ENCODE measurements at places on chromosomes 3 and 15.

DNA sequence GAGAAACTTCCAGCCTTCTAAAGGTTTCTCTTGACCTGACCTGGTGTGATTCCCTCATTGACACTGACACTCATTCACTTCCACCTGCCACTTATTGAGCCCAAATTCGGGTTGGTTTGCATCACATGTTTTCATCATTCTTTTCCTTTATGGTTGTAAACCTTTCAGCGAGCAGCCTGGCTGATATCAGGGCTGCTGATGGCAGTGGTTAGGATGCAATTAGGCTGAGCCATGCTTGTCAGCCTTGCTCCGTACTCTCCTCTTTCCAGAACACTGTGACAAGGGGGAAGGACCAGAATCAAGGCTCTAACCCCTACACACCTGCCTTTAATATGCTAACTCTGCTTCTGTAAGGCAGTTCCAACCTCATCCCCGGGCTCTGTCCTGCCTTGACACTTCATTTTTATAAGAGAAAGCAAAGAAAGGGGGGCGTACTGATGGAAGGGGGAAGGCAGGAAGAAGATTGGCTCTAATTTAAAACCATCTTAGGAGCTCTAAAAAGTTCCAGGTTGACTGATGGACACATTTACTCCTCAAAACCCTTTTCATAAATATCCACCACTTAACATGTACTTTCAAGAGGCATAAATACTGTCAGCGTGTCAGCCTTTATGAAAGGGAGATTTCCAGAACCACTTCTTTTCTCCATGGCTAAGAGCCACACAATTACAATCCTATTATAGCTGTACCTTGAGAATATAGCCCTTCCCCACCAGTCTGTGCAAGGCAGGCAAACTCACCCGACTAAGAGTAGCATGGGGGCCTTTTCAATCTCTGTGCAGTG lies 5.7 kb downstream of the NMNAT3 start:
- no peak for DNase-seq

DNA sequence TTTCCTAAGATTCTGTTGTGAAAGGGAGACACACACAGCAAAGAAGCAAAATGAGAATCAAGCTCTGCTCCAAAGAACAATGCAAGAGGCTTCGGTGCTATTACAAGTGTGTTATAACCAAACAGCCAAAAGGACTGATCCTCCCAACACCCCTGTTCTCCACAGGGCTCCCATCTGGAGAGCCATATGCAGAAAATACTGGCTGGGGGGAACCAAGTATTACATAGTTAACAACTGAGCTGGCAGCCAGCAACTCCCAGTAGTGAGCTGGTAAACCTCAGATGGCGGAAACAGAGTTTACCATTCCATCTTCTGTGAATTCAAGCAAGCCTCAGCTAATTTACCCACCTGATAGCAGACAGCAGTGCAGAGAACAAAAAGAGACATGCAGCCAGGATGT lies 156.4 kb downstream of the NTRK3 start:
- DNase-seq = no peak

DNA sequence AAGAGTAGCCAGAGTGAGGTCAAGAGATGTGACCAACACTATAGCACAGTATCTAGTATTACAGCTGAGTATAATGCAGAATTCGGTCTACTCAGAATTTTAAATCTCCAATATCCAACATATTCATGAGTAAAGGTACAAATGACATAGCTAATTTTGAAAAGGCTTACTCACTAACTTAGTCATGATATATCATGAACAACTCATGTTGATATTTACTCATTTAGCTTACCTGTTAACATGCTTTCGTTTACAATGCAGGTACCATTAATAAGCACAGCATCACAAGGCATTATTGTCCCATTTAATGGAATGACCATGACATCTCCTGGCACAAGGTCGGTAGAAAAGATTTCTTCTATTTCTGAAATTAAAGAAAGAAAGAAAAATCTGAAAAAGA lies 36.9 kb downstream of the ATP13A3 start:
- DNase-seq = no peak

- no peak for DNase-seq
Measured at GRCh38 chr3:32432711-32433530, 41.3 kb downstream of the CMTM7 start.

DNA sequence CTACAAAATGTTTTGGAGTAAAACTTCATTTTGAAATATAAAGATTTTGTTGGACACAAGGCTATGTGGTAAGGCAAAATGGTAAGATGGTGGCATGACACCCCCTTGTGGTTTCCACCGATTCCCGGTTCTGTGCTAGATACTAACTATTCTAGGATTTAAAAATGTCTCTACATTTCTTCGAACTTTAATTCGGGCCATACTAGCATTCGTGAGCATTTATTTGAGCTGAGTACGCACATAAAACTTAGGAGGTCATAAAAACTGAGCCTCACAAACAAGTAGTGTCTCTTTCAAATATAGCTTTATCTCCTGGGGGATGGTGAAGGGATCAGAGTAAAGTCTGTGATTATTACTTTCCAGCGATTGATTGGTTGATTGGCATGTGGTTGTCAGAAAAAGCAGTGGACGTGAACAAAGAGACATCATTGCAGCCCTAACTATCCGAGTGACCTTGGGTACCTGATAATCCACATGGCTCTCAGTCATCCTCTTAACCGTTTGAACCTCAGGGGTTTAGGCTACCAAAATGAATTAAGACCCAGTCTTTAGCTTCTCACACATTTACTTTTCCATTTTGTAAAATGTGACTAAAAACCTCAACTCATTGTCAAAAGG lies 1.1 kb upstream of the ZNF639 start:
- peak; percentile 56 for DNase-seq

- no peak for DNase-seq
Measured at GRCh38 chr15:90388462-90389380, 679 bp downstream of the IQGAP1 start.

DNA sequence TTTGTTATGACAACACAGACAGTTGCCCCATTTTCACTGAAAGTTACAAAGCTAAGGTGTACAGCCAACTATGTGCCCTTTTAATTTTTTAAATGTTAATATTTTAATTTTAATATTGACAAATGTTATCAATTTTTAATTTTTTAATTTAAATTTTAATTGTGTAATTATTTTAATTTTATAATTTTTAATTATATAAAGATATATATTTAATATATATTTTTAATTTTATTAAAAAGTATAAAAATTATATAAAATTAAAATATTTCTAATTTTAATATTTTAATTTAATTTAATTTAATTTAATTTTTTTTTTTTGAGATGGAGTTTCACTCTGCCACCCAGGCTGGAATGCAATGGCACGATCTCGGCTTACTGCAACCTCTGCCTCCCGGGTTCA lies 52.1 kb upstream of the ATP11B start:
- no peak for DNase-seq

DNA sequence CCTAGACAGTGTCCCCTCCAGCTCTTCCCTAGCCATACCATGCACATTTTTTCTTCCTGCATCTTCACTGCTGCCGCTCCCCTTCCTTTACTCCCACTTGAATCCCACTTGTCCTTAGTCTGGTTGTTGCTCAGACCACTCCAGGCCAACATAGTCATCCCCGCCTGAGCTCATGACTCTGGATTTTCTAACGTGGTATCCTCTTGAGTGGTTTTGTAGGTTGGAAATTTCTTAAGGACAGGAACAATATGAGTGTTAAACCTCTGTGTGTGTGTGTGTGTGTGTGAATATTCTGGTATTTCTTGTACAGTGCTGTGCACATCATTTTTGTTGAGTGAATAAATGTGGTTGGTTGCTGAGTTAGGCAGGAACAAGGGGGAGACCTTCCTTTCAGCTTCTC lies 3.1 kb downstream of the BAHD1 start:
- DNase-seq = no peak

- no peak for DNase-seq
Measured at GRCh38 chr3:62892951-62893350, 17.7 kb upstream of the CADPS start.

- DNase-seq = no peak
Measured at GRCh38 chr3:23698652-23699313, 107.0 kb upstream of the UBE2E1 start.

DNA sequence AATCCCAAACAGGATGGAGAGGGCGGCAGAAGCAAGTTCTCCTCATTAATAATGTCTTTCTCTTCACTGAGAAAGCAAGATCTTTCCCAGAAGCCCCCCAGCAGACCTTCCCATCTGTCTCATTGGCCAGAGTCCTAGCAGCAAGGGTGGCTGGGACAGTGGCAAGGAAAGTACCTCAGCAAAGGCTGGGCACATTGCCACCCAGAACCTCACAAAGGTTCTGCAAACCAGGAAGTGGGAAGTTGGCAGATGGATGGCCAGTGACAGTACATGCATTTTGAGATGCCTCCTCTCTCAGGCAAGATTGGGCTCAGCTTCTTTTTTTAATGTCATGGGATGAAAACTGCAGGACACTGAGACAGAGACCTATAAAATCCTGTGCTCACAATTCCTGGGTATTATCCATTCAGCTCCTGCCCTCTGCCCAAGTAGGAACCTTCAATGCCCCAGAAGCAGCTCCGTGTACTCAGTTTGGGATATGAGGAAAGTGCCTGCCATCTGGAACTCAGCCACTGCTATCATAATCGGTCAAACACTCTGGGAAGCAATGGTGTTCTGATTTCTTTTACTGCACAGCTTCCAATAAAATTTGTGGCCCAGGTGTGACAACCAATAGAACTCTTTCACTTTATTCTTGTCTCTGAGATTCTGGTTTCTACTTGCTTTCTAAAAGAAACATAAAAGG lies 25.5 kb downstream of the DPH3 start:
- no peak for DNase-seq

- DNase-seq = no peak
Measured at GRCh38 chr3:138173769-138174420, 826 bp downstream of the DBR1 start.

GRCh38 chr3:53729618-53730017 lies 116.6 kb downstream of the CHDH start:
- DNase-seq = no peak

DNA sequence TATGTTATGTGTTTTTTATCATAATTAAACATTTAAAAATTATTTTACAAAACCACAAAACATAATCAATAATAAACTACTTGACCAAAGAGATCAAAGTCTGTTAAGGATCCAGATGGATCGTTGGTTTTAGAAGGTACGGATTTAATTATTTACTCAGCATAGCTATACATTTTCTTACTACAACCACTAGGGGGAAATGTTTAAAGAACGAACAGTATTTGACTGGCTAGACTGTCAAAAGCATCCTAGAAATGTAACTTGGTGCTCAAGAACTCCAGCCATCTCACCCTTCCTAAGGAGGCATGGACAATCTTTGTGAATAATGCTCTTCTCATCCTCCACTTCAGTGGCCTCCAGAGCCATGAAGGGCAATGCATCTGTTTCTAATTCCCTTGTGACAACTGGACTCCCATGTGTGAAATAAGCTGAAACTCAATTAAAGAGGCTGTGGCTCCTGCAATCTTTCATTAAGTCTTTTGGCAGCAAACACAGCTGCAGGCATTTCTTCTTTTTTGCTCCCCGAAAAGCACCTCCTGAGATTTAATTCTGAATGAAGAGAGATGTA lies 94.7 kb upstream of the TUSC7 start:
- peak; percentile 25 for DNase-seq

DNA sequence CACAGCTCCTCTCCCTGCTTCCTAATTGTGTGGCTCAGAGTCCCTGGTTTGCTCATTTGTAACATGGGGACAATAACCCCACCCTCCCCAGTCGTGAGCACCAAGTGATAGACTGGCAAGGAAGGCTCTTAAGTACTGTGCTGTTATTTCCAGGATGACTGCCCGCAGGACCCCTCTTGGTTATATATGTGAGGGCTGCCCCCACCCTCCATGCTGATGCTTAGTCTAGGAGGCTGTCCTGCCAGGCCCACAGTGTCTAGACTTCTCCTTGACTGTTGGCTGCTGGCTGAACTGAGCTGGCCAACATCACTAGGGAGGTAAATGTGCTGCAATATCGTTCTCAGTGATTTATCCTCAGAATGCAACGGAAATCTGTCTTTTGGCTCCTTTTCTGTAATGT lies 45.1 kb downstream of the RAB11A start:
- no peak for DNase-seq

DNA sequence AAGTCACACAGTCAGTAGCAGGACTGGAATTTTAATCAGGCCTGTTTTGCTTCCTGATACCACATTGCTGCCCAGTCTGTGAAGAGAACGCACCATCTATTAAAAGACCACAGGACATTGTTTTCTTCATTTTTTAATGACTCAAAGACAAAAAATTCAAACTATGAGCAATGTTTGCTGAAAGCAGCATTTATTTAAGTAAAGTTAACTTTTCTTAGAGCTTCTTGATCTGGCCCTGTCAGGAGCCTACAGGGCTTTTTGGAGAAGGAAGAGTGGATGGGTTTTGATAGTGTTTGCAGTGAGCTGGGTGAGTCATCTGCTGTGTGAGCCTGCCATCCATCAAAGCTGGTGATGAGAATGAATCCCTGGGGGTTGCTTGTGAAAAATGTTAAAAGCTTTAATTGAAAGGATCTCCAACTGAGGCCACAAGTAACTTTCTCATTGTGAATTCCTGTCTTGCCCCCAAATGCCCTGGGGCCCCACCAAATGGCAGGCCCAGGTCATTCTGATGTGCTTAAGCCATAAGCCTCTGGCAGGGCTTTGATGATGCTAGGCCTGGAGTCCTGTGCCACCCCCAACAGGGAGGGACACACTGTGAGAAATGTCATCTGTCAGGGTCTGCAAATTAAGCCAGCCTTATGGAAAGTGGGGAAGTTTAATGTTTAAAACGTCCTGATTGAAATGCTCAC lies 136.2 kb upstream of the PFN2 start:
- peak; percentile 42 for DNase-seq

GRCh38 chr3:195149292-195150030 lies 121.5 kb downstream of the XXYLT1 start:
- no peak for DNase-seq

GRCh38 chr3:17052363-17052762 lies 167.6 kb downstream of the PLCL2 start:
- DNase-seq = no peak

- DNase-seq = no peak
Measured at GRCh38 chr15:57591822-57592367, at the start of gene MYZAP. Gene MYZAP (plus strand): TSS chr15:57591904. CDS start chr15:57592035, 131 bp downstream.

DNA sequence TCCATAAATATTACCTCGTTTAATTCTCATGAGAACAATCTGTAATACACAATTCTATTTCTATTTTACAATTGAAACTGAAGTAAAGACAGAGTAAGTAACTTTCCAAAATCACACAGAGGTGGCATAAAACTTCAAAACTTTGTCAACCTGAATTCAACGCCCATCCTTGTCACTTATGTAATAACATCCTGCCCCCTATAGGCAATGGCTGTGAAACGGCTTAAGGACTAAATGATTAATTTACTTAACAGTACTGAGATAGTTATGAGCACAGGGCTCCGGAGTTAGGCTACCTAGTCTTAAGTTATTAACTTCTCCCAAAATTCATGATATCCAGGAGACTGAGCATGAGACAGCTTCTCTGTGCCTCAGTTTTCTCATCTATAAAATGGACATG lies 293.1 kb upstream of the CHRM5 start:
- peak; percentile 1 for DNase-seq

DNA sequence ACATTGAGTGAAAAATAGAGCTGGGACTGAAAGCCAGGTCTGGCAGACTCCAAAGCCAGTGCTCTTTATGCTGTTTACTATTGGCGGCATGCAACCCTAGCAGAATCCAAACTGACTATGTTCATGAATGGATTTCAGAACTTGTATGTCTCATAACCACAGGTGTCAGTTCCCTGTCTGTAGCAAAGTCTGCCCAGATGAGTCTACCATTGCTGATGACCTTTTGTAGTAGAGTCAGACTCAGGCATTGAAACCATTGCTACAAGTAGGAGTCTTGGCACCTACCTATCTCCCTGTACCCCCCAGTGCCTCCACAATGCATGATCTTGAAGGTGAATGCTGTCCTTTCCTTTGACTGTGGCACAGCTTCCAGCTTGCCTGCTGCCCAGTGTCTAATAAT lies 157.2 kb upstream of the ROPN1 start:
- no peak for DNase-seq
